ENCODE measurements at places on chromosomes 2 and 18.
A peak's percentile ranks its signal among the peaks of the same experiment; 100 is the strongest.

- DNase-seq = no peak
Measured at GRCh38 chr2:72338076-72338475, 190.4 kb upstream of the CYP26B1 start.

GRCh38 chr2:182716650-182716979 is 558 bp downstream of the DNAJC10 start:
- no peak for DNase-seq

DNA sequence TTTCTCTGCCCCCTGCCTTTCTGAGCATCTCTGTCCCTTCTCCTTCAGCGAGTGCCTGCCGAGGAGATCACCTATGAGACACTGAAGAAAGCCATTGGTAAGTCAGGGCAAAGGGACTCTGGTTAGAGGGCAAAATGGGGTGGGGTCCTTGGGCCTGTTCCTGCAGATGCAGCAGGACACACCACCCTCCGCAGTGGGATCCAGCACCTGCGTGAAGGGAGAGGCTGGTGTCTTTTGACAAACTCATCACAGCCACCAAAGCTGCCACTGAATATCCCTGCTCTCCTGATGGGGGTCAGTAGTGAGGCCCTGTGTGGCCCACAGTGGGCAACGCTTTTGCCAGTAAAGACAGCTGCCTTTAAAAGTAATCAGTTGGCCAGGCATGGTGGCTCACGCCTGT is 18.7 kb downstream of the POMC start:
- DNase-seq = no peak

DNA sequence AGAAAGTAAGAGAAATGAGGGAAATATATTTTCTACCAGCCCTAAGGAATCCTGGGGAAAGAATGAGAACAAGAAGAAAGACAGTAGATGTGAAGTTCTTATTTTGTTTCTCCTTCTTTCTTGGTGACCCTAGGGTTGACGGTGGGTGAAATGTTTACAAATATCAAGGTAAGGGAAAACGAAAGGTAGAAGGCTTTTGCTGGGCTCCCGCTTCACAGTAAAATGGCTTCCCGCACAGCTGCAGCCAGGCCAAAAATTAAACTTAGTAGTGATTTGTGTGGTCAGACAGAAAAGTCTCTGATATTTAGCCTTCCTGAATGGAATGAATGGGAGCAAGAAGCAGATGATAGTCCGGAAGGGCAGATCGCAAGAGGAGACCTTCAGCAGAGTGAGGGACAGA is 99.1 kb upstream of the COL3A1 start:
- no peak for DNase-seq

GRCh38 chr2:190486037-190486623 is 48.4 kb downstream of the NEMP2 start:
- peak; percentile 88 for DNase-seq

- DNase-seq = no peak
Measured at GRCh38 chr2:70994009-70994698, 519 bp downstream of the TEX261 start.

- DNase-seq = no peak
Measured at GRCh38 chr2:33655626-33656320, 56.7 kb upstream of the FAM98A start.

DNA sequence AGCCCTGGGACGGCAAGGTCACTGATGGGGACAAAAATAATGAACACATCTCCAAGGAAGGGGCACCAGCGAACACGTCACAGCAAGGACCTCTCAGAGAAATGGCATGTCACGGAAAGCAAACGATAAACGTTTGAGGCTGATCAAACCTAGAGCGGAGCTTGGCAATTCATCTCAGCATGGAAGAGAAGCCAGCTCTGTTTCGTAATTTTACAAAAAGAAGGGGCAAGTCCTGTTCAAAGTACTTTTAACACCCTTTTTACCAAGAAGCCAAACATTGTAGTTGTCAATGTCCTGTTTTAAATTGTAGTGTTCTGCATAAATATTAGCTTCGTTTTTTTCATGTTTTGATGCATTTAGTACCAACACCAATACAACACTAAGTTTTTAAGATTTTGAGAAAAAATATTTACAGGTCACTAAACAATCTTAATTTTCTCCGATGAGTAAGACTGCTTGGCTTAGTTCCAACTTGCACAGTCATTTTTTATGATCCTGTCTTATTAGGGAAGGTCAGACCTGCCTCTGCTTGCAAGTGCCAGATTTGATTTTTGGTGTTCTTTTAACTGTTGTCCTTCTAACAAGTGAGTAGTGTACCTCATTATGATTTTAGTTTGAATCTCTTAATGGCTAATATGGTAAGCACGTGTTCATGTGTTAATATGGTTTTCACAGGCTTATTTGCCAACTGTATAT is 818.5 kb upstream of the SALL3 start:
- peak; percentile 1 for DNase-seq

DNA sequence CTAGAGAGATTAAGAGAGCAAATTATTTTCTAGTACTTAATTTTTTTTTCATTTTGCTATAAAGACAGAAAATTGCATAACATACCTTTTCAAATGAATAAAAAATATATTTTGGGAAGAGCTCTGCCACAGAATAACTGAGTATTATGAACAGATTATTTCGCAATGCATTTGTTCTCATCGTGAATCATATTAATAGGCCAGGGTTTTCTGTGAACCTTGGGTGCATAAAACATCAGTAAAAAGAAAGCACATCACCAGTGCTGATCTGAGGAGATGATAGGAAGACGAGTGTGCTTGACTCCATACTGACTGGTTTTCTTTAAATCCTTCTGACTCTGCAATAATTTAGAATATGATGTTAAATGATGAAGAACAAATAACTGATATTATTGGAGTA is 409.1 kb downstream of the CPS1 start:
- DNase-seq = no peak

- no peak for DNase-seq
Measured at GRCh38 chr2:192669505-192670091, 474.9 kb upstream of the TMEFF2 start.

GRCh38 chr2:75224636-75225094 is 25.3 kb upstream of the TACR1 start:
- peak; percentile 12 for DNase-seq

- no peak for DNase-seq
Measured at GRCh38 chr2:4995466-4995865, 696.7 kb upstream of the SOX11 start.

DNA sequence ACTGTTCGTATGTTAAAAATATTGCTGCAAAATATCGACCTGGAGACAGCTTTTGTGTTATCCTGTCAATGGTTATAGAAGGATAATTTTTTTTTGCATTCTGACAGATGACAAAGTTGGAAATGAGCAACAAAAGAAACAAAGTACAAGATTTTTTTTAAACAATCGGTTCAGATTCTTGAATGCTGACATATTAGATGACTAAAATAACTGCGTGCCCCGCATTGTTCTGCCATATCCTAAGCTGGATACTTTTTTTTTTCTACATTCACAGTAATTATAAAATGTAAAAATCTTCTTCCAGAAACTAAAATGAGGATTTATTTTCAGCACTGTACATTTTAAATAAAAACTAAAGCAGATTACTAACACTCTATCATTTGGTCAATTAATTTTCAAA is 67.1 kb downstream of the ABCG8 start:
- DNase-seq = no peak

DNA sequence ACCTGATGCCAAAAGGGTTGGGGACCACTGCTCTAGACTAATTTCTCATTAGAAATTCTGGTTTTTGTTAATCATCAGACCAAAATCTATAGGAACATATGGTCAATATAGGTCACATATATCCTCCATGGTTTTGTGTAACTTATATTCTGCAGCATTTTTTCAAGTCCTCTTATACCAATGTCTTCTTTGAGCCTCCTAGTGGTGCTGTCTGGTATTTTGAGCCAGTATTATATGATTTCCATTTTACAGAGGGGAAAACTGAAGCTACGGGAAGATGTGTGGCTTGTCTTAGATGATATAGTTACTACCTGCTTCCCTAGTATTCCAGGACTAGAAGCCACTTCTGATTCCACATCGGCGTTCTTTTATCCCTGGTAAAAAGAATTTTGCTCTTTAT is 13.8 kb downstream of the MAPK4 start:
- no peak for DNase-seq

- DNase-seq = no peak
Measured at GRCh38 chr2:41937921-41938708, 109.7 kb upstream of the PKDCC start.

DNA sequence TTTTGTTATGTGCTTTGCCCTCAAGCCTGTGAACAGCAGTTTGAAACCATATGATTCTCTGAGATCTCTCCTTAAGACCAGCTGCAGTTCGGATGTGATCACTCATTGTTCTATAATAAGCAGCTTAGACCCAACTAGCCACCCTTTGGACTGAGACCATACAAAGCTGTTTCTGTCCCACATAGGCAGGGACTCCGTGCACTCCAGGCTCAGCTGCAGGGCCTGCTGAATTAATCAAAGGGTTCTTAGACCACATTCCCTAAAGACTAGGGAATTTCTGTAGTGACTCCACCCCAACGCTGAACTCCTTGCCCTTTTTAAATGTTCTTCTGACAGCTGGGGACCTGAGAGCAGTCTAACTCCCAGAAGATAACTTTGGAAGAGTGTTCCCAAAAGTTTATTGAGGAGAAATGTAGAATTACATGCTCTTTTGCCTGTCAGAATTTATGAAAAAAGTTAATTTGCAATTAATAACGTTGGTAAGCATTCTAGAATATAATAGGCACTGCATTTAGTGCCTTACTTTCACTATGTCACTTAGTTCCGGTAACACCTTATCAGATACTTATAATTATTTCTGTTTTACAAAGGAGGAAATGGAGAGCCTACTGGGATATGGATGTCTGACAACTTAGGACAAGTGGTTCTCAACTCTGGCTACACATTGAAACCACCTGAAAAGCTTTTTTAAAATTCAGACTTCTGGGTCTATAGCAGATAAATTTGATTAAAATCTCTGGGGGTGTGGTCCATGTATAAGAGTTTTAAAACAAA is 42.3 kb downstream of the GULP1 start:
- no peak for DNase-seq

DNA sequence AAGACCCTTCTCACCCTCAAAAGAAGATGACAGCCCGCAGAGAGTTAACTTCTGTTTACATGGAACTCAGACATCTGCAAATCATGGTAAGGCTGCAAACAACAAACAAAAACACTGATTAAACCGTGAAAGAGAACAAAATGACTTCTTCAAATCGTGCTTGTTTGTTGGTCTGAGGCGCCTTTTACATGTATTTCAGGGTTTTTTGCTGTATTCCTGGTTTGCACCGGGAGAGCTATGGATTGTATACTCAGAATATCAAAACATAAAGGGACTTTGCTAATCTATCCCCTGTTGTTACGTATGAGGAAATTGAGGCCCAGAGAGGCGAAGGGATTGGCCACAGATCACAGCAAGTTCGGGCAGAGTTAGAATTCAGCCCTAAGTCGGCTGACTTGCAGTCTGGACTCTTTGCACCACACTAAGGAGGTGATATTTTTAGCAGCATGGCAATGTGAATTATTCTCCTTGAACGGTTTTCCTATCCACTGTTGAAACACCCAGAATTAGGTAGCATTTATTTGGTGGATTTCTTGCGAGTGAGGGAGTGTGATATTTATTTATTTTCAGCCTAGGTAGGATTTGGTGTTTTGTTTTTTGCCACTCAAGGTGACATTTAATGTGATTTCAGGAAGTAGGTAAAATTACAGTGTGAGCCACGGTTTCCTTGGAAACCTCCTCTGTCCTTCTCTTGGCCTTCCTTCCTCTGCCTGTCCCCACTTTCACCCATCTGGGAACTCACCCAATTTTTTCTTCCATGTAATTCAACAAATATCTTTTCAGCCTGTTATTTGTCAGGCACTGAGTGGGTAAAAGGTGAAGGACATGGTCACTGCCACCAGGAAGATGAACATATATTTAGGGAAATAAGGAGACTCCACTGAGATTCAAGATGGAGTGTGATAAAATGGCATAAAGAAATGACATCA is 980 bp upstream of the PDE6D start:
- no peak for DNase-seq

GRCh38 chr18:36899289-36899688 is 70.4 kb downstream of the KIAA1328 start:
- no peak for DNase-seq

DNA sequence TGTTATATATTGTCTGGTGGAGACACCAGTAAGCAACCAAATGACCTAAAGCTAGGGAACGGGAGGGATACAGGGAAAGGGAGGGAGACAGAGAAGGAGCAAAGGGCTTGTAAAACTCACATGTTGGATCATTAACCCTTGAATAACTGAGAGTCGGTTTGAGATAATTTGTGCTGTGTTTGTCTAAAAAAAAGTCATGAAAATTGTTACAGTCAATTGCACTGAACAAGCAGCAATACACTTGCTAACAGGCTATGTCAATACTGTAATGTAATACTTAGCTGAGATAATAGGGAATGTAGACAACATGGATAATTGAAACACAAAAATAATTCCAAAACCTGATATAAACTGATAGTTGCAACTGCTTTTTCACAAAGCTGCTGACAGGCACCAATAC is 71.3 kb upstream of the ZNF521 start:
- DNase-seq = no peak

DNA sequence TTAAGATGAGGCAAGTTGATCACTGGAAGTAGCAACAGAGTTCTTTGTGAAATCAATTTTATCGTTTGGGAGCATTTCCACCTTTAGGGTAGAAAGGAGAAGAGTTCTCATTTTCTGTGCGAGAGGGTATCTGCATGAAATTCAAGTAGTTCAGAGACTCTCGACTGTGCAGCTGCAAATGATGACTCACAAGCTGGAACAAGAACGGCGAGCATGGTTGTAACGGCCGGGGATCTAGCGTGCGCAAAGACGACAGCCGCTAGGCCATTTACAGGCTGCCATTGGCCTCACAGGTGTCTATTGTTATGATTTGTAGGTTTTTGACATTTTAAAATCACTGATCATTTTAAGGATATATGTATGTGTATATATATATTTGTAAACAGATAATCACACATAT is 5.2 kb downstream of the KLHL29 start:
- no peak for DNase-seq

- DNase-seq = no peak
Measured at GRCh38 chr2:75600461-75601011, 39.8 kb upstream of the EVA1A start.

DNA sequence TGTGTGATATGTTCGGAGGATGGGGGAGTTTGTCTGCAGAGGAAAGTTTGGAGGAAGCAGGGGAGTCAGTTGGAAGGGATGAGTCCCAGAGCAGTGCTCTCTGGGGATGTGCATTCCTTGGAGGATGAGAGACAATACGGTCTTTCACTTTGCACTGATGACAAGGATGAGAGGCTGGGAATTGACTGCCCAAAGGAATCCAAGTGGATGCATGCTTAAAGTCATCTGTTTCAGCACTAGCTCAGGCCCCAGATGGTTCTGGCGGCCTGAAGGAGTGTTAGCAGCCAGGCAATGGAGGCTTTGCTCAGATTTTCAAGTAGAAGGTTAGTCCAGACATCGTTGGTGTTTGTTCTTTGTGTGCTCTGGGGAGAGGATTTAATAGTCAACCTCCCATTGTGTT is 100.2 kb downstream of the CRIM1 start:
- no peak for DNase-seq

- DNase-seq = no peak
Measured at GRCh38 chr2:238563551-238563950, 136.8 kb downstream of the ASB1 start.

- DNase-seq = no peak
Measured at GRCh38 chr2:48247206-48247605, 282.7 kb upstream of the STON1 start.

GRCh38 chr2:206456078-206456754 is 12.9 kb downstream of the ADAM23 start:
- DNase-seq = no peak
